ENCODE measurements at places on chromosomes 3 and 15. TPM values are rescaled to one million over a fixed set of nuclear protein-coding genes. Genes with fewer than 3 reads are reported as not detected.

Gene TRAIP
- polyA plus RNA-seq = 16.3 TPM

Gene GPR156
- 3.4 TPM for polyA plus RNA-seq

Gene TNNC1
- 6.2 TPM for polyA plus RNA-seq

Gene GAP43
- 0.30 TPM for polyA plus RNA-seq

Gene CYP1A2
- 0.18 TPM for polyA plus RNA-seq

Gene OXNAD1
- polyA plus RNA-seq = 17.9 TPM

Gene SPATA12
- polyA plus RNA-seq = 0.22 TPM

Gene ARL6
- polyA plus RNA-seq = 18.1 TPM

Gene KCNMB2
- 25.2 TPM for polyA plus RNA-seq

Gene CCR1
- polyA plus RNA-seq = 2.0 TPM

Gene GRAMD1C
- polyA plus RNA-seq = 34.7 TPM

Gene LINGO1
- 12.8 TPM for polyA plus RNA-seq

Gene MST1R
- 2.8 TPM for polyA plus RNA-seq

Gene KIF15
- polyA plus RNA-seq = 39.8 TPM

Gene CLDN16
- polyA plus RNA-seq = 35.6 TPM

Gene CHST2
- polyA plus RNA-seq = 19.6 TPM

Gene ZNF860
- 2.7 TPM for polyA plus RNA-seq

Data from left kidney (tissue), 8 donors.